Stimulated activated CD4-positive, alpha-beta T cell treated with anti-CD3 and anti-CD28 coated beads, Interleukin-1b, Interleukin-23, amount 100 ng/mL, for 1 hour (primary cell): ENCODE measurements at places on chromosomes 4 and X.

GRCh38 chr4:20591571-20591970 lies 108.7 kb upstream of the PACRGL start:
- no peak for DNase-seq

DNA sequence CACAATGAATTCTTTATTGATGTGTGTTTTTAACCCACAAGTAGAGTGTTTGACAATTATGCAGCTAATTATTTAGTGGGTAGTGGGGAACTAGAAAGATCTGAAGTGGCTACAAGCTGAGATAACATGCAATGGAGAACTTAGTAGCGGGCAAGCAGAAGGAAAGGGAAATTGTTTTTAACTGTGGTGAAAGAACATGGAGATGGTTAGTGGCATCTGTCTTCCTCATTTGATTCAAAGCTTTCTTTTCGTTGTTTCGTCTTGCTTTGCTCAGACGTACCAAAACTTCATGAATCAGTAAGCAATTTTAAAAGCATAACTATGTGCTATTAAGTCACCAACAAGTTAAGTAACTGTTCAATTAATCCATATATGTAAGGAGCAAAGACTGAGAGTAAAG lies 169.9 kb downstream of the BANK1 start:
- no peak for DNase-seq

DNA sequence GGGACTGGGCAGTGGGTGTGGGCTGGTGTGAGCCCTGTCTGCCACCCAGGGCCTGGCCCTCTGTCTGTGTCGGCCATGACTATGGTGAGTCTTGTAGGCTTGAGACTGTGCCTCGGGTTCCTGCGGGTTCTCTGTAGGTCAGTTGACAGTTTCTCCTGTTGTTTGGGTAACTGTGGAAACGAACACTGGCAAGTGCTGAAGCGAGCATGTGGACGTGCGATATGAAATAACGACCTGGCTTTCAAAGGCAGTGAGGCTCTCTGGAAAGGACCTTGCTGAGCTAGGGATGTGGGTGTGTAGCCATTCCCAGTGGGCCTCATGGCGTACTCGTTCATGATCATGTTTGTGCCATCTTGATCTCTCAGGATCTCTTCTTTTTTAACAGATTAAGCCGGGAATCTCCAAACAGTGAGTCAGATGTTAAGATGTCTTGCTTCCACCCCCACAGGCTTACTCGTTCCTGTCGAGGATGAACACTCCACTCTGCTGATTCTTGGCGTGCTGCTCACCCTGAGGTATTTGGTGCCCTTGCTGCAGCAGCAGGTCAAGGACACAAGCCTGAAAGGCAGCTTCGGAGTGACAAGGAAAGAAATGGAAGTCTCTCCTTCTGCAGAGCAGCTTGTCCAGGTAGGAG lies 41.3 kb downstream of the HTT start:
- no peak for DNase-seq

GRCh38 chrX:123961268-123962005 lies at the start of gene STAG2:
Gene STAG2, plus strand, starts transcription at chrX:123961706. Its CDS starts 60,922 bp downstream, at chrX:124022628.
- no peak for DNase-seq

- DNase-seq: no peak
These were observed 40.5 kb downstream of the AGA start for GRCh38 chr4:177401658-177402273.

- DNase-seq: no peak
These were observed 443.7 kb upstream of the FGF16 start for GRCh38 chrX:77003530-77003929.

GRCh38 chr4:21367567-21367966 lies 581.0 kb downstream of the KCNIP4 start:
- no peak for DNase-seq

DNA sequence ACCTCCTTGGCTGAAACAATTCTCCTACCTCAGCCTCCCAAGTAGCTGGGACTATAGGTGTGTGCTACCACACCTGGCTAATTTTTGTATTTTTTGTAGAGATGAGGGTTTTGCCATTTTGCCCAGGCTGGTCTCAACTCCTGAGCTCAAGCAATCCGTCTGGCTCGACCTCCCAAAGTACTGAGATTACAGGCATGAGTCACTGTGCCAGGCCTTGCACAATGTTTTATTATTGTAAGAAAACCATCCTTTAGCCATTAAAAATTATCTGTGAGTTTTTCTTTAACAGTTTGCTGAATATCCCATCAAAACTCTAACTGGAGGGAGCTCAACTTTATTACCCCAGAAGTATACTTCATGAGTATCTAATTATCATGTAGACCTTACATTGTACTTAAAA lies 900.3 kb downstream of the PCDH7 start:
- DNase-seq: no peak

- no peak for DNase-seq
These were observed 1.1 kb upstream of the SMARCA1 start for GRCh38 chrX:129524250-129524850.

GRCh38 chr4:145909281-145909715 lies 29.3 kb downstream of the ZNF827 start:
- no peak for DNase-seq

- no peak for DNase-seq
These were observed 161.8 kb downstream of the DCLK2 start for GRCh38 chr4:150240011-150240410.

- no peak for DNase-seq
These were observed 14.6 kb downstream of the USP11 start for GRCh38 chrX:47247206-47247998.
